Foreskin keratinocyte (primary cell): ENCODE measurements at places on chromosomes 2 and 18.

GRCh38 chr18:9779630-9780029 is 71.5 kb downstream of the RAB31 start:
- no peak for DNase-seq

DNA sequence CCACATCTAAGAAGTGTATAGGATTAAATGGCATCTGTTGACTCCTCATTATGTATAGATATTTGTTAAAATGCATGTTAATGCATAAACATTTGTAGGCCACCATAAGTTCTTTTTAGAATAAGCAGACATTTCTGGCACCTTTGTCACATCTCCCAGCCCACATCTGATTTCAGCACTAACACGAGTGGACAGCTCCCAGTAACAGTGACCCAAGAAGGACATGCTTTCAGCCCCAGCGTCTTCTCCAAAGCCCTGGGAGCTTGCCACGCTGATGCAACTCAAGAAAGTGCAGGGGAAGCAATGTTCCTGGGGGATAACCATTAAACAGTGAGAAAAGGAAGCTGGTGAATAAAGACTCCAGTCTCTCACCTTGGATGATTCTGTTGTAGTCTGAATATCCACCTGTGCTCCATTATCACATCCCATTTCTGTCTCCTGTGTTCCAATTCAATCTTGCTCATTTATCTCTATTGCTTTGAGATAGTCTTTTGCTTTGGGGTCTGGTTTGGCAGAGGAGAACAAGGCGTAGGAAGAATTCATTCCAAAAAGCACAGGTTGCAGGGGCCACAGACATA is 182.6 kb upstream of the THSD7B start:
- DNase-seq: peak; percentile 1

GRCh38 chr2:127053731-127054603 is 53.0 kb downstream of the BIN1 start:
- no peak for DNase-seq

GRCh38 chr2:113260991-113261390 is 17.7 kb downstream of the PAX8 start:
- no peak for DNase-seq

- no peak for DNase-seq
These were observed 1.8 kb upstream of the FRZB start for GRCh38 chr2:182868054-182868796.

GRCh38 chr2:112728029-112728362 is 7.2 kb downstream of the NT5DC4 start:
- DNase-seq: no peak

- DNase-seq: peak; percentile 2
These were observed 68.8 kb downstream of the GALNT13 start for GRCh38 chr2:153940511-153940910.

- DNase-seq: no peak
These were observed 6.1 kb downstream of the CTDSP1 start for GRCh38 chr2:218405746-218406208.

- DNase-seq: no peak
These were observed 232.0 kb downstream of the ANAPC1 start for GRCh38 chr2:111652038-111652437.

GRCh38 chr2:43877782-43878464 is 39.2 kb downstream of the ABCG8 start:
- DNase-seq: no peak

DNA sequence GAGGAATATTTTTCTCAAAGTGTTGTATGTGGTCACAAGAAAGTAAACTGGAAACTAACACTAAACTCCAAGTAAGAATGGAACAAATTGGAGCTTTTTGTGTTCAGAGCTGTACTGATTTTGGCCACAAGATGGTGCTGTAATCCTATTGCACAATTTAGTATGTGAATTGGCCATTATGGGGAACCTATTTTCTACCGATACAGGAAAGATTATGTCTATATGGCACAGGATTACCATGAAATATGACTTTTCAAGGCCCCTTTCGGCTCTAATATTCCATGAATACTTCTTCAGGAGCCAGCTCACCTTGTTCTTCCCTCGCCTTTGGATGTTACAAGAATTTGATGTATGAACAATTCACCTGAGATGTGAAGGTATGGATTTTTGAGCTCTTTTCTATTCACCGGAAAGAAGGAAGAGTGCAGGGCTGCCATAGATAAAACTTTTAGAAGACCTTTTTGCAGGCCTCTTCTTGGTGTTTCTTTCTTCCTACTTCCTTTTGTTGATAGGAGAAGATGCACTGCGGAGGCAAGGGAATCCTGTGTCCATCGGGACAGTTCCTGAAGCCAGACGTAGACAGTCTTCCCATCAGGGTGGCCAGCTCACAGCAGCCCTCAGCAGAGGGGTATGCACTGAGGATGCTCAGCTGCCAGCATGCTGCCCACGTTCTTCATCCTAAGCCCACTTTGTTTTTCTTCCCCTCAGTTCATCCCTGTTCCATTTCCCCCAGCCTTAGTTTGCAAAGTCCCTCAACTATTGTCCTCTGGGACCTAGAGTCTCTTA is 13.3 kb downstream of the MRPL44 start:
- peak; percentile 41 for DNase-seq

GRCh38 chr2:98819231-98819766 is 88.4 kb upstream of the MGAT4A start:
- DNase-seq: no peak

GRCh38 chr2:121801916-121802315 is 46.5 kb downstream of the TSN start:
- DNase-seq: no peak

- DNase-seq: no peak
These were observed 98.7 kb downstream of the ACVR1 start for GRCh38 chr2:157777427-157777826.

DNA sequence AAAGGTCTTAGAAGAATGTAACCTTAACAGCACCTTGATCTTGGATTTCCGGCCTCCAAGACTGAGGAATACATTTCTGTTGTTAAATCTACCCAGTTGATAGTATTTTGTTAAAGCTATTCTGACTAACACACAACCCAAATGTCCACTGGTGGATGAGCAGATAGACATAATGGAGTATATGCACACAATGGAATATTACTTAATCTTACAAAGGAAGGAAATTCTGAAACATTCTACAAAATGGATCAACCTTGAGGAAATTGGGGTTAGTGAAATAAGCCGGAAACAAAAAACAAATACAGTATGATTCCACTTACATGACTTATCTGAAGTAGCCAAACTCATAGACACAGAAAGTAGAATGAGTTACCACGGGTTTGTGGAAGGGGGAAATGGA is 168.7 kb downstream of the ZNF804A start:
- no peak for DNase-seq

DNA sequence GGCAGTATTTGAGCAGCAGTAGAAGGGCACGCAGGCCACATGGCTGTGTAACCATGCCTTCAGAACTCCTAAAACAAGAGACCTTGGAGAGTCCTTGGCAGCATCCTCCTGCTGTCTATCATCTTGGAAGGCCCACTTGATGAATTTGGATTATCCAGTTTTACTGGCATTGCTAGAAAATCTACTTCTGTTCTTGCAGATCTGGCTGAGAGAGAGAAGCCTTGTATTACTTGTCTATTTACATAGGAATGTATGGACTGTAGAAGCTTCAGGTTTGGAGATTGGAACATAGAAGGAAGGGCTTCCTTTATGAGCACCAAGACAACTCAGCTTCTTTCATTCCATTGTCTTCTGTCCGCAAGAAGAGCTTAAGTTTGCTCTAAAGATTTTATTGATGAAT is 16.1 kb upstream of the GPBAR1 start:
- DNase-seq: no peak

GRCh38 chr2:150526827-150527226 is 39.4 kb upstream of the RND3 start:
- DNase-seq: peak; percentile 96

- DNase-seq: no peak
These were observed 125.5 kb downstream of the MARCHF4 start for GRCh38 chr2:216246766-216247165.

DNA sequence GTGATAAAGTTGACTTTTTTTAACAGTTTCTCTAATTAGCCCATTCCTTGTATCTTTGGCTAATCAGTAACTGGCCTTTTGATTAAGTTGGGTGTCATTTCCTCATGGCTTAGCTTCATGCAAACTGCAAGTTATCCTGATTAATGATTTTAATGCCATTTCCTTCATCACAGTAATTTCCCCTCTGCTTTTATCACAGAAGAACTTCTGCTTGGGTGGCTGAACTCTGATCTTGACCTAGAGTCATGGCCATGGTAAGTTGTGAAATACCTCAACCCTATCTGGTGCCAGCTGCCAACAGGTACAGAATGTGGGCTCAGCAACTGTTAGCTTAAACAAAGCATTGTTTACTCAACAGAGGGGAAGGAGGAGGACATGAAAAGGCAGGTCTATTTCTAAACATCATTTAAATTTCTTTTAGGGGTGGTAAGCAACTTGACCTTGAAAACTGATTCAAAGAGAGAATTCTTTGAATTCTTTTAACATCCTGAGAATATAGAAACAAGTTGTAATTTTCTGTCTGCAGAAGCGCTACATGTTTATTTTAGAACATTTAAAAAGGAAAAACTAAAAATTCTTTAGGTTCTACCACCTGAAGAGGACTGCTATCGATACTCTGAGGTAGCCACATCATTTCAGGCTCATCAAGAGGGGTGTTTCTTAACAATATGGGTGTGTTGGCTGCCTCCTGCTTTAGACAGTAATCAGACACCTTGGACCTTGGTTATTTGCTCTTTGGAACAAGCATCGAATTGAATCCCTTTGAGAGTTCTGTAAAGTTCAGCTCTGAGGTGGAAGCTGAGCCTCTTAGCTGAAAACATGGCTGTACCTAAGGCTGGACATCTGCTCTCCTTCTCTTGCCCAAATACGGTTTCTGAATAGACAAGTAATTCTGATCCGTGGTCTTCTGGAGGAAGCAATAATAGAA is 39.7 kb downstream of the ANXA4 start:
- DNase-seq: no peak

GRCh38 chr2:27890924-27891672 is 569 bp downstream of the BABAM2 start:
- peak; percentile 50 for DNase-seq

DNA sequence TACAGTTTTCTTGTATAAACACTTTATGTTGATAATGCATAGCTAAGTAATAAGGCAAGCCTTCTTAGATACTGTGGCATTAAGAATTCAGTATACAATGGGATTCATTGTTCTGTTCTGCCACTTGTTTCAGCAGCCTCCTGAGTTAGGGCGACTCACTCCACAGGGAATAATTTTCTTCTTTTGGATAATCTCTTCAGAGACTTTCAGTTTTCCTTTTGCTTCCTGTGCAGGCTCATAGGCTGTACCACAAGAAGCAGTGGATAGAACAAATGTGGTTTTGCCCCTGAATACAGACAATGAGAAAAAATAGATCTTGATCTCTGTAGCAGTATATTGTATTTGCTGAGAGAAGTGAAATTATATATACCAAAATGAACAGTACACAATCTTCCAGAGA is 298.0 kb downstream of the ZNF407 start:
- no peak for DNase-seq

DNA sequence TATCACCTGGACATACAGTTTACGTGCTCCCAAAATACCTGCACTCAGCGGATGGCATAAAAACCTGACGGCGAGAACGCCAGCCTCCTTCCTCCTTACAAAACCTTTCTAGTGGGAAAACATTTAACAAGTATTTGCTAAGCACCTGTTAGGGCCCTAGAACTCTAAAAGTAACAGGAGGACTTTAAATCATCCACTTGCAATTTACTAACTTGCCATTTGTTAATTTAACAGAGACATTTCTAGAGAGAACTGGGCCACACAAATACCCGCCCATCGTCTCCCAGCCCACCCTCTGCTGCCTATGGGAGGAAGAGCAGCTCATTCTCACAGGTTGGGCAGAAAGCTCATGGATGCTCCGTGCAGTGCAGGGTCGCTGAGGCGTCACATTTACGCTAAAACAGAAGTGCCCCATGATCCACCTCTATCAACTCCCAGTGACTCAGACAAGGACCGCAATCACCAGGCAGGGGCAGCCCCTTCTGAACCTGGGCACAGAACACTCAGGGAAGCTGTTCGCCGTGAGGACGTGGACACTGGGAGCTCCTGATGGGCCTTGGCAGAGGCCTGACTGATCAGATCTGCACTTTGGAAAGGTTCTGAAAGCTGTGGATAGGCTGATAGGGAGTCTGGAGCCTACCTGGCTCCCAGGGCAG is 106.9 kb downstream of the HDAC4 start:
- DNase-seq: no peak

DNA sequence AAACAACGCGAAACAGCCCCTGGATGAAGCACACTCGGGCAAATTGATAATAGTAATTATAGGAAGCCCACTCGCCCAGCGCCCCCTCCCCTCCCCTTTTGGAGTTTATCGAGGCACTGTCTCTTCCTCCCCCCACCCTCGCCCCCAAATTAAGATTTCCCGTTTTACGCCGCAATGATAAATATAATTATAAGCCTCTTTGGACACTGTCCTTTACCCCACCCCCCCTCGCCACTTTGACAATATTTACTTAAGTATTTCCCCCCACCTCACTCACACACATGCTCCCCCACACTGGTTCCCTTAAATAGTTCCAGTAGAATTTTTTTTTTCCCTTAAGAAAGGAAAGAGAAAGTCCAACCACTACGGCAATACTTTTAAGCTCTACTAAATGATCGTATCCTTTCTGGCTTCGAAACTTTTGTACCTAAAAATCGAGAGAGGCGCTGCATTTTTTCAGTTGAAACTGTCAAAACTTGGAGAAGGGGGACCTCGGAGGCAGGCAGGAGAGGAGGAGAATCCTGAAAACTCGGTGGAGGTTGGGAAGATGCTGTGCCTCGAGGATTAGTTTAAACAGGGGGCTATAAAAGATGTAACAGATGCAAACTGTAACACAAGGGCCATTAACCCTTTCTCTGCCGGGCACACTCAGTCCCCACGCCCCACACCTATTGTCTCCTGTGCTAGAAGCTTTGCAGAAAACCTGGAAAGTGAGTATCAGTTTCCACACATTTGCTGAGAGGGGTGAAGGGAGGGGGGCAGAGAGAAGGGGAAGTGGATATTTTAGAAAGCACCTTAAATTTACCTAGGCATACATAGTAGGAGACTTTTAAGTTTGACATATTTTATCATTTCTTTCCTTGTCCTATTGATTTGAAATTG is 1.8 kb downstream of the ZEB2 start:
- DNase-seq: no peak

DNA sequence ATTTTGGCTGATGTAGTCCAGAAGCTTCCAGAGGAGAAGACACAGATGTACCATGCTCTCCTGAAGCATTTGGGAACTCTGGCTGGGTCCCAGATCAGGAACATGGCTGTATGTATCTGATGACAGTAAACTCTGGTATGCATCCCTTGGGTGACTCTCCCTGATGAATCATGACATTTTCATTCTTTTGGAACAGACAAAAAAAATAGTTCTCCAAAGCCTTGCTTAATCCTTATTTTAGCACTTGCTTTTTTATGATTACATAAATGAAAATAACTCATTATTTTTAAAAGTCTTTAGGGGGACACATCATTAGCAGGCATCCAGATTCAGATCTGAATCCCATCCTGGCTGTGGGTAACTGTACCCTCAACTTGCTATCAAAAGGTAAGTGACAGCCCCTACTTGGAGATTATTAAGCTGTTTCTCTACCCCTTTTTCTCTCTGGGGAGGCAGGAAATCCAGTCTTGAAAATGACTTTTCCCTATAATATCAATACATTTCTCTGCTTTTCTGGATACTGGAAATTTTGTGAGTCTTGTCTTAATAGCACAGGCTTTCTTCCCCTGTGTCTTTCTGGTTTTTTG is 23.3 kb downstream of the AOX1 start:
- DNase-seq: peak; percentile 85

- no peak for DNase-seq
These were observed 424.9 kb downstream of the PID1 start for GRCh38 chr2:228846161-228846560.

GRCh38 chr18:78721238-78721875 is 258.3 kb upstream of the SALL3 start:
- DNase-seq: no peak

- DNase-seq: peak; percentile 97
These were observed 104.8 kb downstream of the NOL10 start for GRCh38 chr2:10584843-10585475.

GRCh38 chr18:44290366-44290977 is 390.2 kb upstream of the SETBP1 start:
- peak; percentile 3 for DNase-seq
